A673 (cell line): ENCODE measurements at places on chromosomes 16 and 17.

GRCh38 chr17:81558941-81559806 is 7.0 kb upstream of the FAAP100 start:
- DNase-seq, result peak; percentile 83

DNA sequence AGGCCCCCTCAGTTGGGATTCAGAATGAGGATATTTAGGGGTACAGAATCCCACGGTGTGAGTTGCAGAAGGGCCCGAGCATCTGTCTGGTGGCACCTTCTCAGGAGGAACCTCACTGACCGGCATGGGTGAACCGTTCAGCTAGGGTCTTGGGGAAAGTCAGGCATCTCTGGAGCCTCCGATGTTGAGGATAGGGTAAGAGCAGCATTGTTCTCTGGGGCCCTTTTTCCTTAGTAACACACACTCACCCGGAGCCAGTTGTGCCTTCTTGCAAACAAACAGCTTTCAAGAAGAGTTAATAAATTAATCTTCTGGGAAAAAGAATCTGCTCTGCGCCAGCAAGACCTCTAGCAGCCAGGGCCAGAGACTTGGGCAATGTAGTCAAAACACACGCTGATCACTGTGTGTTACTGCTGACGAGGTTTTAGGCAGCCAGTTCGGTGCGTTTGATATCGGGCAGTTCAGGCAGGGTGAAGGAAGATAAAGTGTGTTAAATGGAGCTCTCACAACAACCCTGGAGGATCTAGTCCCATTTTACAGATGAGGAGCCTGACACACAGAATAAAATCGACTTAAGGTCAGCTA is 48.9 kb downstream of the MSI2 start:
- DNase-seq, result no peak

- DNase-seq, result no peak
Measured at GRCh38 chr17:69597898-69598692, 183.6 kb downstream of the MAP2K6 start.

- no peak for DNase-seq
Measured at GRCh38 chr17:68830313-68830712, 124.9 kb downstream of the ABCA8 start.

GRCh38 chr16:67444259-67445125 is 13.6 kb downstream of the HSD11B2 start:
- no peak for DNase-seq
